ENCODE measurements at places on chromosomes 7 and 10. TPM values are rescaled to one million over a fixed set of nuclear protein-coding genes. Genes with fewer than 3 reads are reported as not detected.

DNA sequence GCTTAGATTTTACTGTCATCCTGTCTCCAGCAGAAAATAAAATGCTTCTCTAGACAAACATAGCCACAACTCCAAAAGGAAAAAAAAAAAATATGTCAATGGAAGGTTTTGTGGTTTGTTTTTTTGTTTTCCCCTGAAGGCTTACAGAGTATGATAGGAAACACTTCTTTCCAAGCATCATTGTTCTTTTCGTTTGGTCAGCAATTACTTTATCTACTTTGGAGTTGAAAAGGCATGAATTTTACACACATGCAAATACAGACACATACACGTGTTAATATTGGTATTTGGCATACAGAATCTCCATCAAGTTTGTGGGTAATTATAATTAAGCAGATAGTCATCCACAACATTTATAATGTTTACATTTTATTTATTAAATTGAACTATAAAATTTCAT lies 496.9 kb upstream of the MBL2 start:
- DNase-seq: no peak

- DNase-seq: no peak
Observed at GRCh38 chr10:112977426-112977898, 27.4 kb downstream of the TCF7L2 start.

DNA sequence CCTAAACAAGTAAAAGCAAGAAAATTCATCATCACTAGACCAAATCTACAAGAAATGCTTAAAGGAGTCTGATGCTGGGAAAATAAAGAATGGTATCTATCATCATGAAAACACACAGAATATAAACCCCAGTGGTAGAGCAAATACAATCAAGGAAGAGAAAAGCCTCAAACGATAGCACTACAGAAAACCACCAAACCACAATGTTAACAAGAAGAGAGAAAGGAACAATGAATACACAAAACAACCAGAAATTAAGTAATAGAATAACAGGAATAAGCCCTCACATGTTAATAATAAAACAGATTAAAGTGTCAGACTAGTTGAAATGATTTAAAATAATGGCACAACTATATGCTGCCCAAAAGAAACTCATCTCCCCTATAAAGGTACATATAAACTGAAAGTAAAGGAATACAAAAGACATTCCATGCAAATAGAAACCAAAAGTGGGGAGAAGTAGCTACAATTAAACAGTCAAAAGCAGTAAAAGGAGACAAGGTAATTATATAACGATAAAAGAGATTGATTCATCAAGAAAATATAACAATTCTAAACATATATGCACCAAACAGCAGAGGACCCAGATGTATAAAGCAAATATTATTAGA lies 77.3 kb downstream of the JMJD1C start:
- DNase-seq: no peak

DNA sequence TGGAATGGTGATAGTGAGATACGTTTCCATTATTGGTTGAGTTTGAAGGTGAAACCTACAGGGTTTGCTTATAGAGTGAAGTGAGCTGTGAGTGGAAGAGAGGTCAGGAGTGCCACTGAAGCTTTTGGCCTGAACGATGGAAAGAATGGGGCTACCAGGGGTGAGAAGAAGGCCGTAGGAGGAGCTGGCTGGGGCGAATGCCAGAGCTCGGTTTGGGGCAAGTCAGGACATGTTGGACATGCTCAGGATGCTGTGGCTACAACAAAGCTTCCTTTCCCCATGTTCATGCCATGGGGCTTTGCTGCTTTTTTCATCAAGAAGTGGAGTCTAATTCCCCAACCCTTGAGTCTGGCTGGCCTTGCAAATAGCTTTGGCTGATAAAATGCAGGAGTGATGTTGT lies 253.7 kb downstream of the GLRX3 start:
- no peak for DNase-seq

DNA sequence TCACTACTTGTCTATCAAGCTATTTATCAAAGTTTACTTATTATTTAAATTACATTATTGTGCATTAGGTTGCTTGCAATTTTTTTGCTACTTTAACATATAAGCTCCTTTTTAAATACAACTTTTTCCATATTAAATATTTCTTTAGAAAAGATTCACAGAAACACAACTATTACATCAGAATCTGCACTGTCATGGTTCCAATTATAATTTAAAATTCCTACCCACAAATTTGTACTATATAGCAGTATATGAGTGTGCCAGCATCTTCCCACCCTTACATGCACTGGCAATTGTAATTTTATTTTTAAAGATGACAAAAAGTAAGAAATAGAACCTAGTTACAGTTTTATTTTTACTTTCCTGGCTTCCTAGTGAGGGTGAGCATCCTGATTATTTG lies 15.8 kb downstream of the MINDY3 start:
- DNase-seq: no peak

GRCh38 chr7:148204639-148205304 lies 385.8 kb upstream of the C7orf33 start:
- no peak for DNase-seq

Gene NOLC1
- 17.5 TPM for total RNA-seq

Gene CELF2
- total RNA-seq: 2.4 TPM

Gene CALY
- total RNA-seq: 3.1 TPM
